NK-92 treated with Interleukin-12 subunit alpha and Interleukin-12 subunit beta, amount 100 ng/mL, for 24 hours (cell line): ENCODE measurements at places on chromosomes 16 and 17.
A peak's percentile ranks its signal among the peaks of the same experiment; 100 is the strongest.

DNA sequence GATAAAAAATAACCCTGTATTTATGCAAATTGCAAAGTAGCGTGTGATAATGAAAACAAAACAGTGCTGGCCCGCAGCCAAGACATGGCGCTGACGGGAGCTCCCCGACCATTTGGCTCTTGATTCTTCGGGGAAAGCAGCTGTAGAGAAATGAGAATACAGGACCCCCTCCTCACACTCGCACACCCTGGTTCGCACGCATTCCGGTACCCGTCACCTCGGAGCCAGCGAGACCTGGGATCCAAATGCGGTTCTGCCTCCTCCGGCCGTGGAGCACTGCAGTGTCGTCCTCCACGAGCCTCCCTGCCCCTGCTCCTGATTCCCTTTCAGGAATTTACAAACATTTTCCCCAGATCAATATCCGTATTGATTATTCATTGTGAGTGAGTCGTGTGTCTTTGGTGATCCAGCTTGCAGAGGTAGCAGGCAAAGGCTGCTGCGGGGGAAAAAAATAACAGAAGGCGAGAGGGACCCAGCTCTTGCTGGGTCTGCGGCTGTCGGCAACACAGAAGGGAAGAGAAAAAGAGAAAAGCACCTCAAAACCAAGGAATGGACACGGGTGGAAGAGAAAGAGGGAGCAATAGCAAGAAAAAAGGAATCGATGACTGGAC, 184.1 kb upstream of the ZFHX3 start:
- no peak for DNase-seq

- no peak for DNase-seq
These were observed 42.0 kb downstream of the MEOX1 start for GRCh38 chr17:43619705-43620104.

GRCh38 chr17:50955160-50955559, 89.0 kb upstream of the TOB1 start:
- no peak for DNase-seq

DNA sequence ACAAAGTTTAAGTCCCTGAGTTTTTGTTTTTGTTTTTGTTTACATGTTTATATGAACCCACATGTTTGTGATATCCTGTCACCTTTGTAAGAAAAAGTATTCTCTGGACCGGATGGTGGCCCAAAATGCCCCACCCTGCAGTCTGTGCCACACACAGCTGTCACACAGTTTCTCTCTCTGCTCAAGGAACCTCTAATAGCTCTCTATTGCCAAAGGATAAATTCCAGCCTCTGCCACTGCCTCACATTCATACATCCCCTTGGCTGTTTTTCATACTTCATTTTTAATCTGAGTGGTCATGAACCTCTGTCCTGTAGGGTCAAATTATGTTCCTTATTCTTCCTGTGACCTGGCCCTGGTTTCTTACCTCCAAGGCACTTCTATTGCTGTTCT, 520.3 kb upstream of the CDH5 start:
- DNase-seq: no peak

- DNase-seq: no peak
These were observed 21.4 kb downstream of the PECAM1 start for GRCh38 chr17:64369007-64369893.

- DNase-seq: no peak
These were observed 1.6 kb upstream of the XPO6 start for GRCh38 chr16:28213396-28213795.

DNA sequence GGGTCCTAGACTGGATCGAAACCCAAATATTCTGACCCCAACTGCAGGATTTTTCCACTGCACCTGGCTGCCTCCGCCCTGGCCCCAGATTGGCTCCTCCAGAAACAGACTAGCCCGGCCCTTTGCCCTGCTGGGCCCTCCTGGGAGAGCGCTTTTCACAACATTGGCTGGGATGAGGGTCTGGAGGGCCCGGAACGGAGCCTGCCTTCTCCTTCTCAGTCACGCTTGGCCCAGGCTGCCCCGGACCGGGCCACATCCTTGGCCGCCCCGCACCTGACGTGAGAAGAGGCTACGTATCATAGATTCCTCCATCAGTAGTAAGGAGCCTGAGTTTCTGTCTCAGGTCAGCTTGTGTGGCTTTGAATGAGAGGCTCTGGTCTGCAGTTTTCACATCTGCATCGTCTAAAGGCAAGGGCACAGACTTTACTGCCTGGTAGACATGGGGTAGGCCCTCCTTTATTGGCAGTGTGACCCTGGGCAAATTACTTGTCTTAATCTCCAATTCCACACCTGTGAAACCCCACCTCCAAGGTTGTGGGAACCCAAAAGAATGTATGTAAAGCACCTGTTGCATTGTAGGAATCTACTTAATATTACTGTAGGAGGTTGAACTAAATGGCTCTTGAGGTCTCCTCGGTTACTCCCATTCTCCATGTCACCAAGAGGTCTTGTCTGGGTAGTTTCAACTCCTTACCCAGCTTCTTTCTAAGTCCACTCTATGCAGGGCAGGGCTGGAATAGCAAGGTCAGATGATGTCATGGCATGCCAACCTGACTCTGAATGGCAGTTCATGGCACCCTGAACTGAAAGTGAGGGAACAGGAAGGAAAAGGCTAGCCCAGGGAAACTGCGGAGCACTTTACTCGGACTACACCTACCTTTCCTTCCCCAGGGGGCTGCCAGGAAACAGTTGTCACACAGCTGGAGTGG, 661 bp downstream of the LRRC3C start:
- no peak for DNase-seq

GRCh38 chr17:3873862-3874261, 19.0 kb downstream of the CAMKK1 start:
- no peak for DNase-seq

GRCh38 chr16:57113042-57113453, 20.7 kb downstream of the CPNE2 start:
- DNase-seq: no peak

GRCh38 chr16:68574479-68574878, 35.4 kb downstream of the ZFP90 start:
- DNase-seq: no peak

DNA sequence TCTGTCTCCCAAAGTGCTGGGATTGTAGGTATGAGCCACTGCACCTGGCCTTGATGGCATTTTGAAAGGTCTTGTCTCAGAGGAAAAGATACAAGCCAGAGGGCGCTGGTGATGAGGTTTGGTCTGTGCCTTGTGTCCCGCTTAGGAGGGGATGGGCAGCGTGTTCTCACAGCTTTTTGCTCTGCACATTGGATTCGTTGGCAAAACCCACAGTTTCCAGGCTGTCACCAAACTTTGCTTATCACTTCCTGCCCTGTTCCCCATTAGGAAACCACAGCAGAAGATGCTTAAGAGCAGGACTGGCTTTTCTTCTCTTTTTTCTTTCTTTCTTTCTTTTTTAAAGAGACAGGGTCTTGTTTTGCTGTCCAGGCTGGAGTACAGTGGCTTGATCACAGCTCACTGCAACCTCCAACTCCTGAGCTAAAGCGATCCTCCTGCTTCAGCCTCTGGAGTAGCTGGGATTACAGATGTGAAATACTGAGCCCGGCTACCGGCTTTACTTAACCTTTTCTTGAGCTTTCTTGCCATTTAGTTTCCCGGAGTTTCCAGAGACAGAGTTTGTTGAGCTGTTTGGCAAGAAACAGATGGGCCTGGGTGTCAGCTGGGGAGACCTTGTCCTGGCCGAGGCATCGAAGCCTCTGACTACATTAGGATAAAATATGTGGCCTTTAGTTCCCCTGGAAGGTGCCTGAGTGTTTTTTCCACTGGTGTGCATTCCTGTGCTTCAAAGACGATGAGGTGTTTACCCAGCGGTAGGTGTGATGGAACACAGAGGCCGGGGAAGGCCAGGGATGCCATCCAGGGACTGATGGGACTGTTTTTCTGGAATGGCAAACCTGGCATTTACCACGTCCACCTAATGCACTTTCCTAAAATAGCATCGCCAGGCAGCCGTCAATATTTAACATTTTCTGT, 112.9 kb downstream of the ABCC1 start:
- no peak for DNase-seq

DNA sequence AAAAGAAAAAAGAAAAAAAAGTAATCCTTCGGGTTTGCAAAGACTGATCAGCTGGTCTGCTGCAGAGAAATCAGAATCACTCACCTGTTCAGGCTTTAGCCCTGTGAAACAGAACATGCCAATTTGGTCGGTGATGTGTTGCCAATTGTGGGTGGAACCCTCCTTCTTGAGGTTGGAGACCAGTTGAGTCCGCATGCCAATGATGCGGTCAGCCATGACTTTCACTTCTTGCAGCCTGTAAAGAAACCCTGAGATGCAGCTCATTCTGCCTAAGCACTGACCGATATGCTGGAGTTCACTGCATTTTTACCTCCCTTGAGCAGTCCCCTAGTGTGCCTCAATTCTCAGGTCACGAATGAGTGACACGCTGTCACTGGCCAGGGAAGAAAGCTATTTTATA, 24.8 kb upstream of the SLC38A7 start:
- no peak for DNase-seq

DNA sequence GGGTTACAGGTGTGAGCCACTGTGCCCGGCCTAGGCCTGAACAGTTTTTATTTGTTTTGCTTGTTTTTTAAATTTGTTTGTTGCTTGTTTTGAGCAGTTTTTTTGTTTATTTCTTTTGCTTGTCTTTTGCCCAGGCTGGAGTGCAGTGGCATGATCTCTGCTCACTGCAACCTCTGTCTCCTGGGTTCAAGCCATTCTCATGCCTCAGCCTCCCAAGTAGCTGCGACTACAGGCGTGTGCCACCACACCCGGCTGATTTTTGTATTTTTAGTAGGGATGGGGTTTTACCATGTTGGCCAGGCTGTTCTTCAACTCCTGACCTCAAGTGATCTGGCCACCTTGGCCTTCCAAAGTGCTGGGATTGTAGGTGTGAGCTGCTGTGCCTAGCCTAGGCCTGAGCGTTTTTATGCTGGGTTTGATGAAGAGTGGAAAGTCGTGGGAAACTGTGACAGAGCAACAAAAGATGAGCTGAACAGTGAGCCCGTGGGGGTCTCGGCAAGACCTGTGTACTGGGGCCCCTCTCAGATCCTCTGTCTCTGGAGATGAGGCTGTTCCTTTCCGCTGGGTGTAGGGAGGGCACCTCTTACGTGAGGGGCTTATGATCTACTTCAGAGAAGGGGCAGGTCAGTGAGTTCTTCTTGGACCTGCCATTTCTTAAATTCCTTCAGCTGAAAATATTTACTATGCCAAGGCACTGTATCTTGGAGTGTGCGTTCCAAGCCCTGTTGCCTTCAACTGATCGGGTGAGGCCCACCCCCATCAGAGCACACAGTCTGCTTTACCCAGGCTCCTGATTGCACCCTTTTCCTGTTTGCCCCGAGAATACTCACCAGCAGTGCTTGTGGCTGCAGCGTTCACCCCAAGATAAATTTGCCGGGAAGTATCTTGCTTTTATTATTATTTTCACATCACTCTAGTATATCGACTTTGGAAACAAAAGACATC, 322.1 kb downstream of the SEC14L1 start:
- DNase-seq: no peak

- no peak for DNase-seq
These were observed 647 bp upstream of the SECTM1 start for GRCh38 chr17:82334204-82334621.

DNA sequence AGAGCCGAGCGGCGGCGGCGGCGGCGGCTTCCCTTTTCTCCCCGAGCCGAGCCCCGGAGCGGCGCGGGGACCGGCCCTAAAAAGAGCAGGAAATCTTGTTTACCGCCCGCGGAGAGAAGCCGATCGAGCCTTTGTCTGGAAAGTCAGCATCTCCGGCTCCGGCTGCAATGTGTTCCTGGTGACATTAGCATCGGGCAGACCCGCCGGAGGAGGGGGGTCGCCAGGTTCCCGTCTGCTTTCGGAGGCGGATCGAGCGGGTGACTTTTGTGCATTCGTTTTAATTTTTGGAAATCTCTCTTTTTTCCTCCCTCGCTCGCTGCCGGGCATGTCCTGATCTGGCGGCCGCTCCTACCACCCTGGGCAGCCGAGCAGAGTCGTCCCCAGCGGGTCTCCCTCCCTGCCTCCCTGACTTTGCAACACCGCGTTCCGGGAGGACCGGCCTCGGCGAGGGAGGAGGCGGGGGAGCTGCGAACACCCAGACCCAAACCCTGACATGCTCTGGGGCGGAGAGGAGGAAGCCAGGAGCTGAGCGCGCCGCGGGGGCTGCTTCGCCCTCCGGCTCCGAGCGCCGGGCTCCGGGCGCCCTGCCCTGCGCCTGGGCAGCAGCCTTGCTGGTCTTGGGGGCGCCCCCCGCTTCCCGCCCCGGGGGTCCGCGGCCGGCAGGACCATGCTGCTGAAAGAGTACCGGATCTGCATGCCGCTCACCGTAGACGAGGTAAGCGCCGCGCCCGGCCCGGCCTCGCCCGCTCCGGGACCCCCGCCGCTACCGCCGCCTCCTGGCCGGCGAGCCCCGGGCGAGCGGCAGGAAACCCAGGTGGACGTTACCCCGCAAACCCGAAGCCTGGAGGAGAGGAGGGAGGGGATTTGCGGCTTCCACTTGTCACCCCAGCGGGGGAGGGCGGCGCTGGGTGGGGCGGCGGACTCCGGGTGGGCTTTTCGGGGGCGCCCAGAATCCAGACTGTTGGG, 690 bp downstream of the PITPNC1 start:
- DNase-seq: peak; percentile 55

DNA sequence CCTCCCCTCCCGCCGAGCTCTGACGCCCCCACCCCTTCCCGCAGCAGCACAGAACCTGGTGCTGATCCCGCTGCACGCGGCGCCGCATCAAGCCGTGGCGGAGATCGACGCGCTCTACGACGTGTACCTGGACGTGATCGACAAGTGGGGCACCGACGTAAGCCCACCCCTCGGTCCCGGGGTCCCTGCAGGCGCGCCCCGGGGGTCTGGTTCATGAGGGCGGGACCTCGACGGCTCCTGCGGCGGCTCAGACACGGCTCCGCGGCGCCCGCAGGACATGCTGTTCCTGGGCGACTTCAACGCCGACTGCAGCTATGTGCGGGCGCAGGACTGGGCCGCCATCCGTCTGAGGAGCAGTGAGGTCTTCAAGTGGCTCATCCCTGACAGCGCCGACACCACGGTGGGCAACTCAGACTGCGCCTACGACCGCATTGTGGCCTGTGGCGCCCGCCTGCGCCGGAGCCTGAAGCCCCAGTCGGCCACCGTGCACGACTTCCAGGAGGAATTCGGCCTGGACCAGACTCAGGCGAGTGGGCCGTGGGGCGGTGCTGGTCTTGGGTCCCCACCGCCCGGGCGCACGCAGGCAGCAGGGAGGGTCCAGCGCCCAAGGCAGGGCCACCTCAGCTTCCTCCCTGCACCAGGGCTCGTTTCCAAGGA, 1.4 kb downstream of the DNASE1L2 start:
- no peak for DNase-seq

DNA sequence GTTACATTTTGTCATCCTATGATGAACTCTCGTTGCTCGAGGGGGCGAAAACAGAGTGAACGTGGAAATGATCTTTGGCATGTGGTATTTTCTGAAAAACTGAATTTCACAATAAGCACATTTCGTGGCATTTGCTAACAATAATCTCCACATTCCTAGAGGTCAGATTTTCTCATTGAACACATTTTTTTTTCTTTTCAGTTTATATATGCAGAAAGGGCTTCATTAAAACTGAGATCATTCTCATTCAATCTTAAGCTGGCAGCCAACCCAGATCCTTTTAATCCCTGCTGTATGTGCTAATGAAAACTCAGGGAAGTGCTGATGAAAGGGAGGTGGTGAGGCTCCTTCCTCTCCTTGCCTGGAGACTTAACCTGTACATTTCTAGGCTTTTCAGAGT, 52.6 kb downstream of the PRKCA start:
- no peak for DNase-seq

- DNase-seq: no peak
These were observed 1.5 kb upstream of the NPTX1 start for GRCh38 chr17:80477647-80478478.

- DNase-seq: no peak
These were observed 159.9 kb downstream of the ANKFN1 start for GRCh38 chr17:56313201-56313600.
